Stimulated activated CD8-positive, alpha-beta memory T cell treated with anti-CD3 and anti-CD28 coated beads, Interleukin-15, amount 100 ng/mL, for 24 hours (primary cell): ENCODE measurements at places on chromosomes 11 and 22.

GRCh38 chr11:69394234-69394868 lies 87.1 kb upstream of the LINC01488 start:
- no peak for DNase-seq

DNA sequence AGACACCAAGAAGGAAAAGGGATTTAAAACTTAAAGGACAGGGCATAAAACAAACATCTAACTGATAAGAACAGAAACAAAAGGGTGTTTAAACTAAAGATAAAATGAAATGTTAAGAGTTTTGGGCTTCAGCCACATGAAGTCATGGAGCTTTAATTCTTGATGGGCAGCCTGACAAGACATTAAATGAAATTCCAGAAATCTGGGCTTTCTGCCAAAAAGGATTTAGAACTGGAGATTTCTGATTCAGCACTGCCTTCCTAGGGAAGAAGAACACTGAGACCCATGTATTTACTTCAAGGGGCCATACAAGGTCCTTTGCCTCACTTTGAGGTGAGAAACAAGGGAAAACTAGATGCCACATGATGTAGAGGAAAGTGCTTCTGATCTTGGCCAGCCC lies 355.9 kb upstream of the RAG2 start:
- no peak for DNase-seq

DNA sequence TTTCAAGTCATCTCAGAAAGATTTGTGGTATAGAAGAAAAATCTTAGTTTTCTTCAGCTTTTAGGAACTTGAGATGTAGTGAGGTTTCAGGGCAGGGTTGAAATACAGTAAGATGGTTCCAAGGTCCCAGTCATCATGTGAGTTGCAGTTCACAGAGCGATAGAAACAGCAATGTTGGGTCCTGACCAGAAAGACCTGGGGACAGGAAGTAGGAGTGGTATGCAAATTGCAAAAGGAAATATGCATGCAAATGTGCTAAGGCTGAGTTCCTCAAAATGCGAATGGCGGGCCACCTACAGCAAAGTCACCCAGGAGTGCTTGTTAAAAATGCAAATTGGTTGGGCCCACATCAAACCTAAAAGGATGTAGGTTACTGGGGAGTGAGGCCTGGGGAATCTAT lies 1032.7 kb upstream of the TENM4 start:
- DNase-seq, result no peak

DNA sequence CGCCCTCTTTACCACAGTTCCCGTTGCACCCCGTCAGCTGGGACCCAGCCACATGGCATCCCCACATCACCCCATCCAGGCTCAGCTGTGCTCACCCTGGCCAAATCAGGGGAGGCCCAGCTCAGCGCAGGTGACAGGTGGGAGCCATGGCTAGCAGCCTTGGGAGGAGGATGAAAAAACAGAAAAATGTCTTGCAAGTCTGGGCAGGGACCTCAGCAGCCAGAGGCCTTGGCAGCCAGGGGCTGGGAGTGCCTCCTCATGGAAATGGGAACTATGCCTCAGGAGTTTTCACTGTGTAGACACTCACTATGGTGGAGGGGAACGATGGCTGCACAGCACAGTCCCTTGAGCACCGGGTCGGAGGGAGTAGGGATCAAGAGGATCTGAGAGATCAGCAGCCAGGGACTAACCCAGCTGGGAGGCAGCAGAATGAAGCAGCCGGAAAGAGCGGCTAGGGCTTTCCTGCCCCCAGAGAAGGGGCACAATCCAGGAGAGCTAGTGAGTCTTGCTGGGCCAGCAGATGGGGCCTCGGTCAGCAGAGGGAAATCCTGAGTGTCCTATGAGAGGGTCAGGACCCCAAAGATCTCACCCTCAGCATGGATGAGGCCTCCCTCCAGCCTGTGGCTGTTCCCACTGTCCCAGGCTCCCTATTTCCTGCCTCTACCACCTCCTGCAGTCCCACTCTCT lies 6.2 kb upstream of the FTH1 start:
- no peak for DNase-seq

DNA sequence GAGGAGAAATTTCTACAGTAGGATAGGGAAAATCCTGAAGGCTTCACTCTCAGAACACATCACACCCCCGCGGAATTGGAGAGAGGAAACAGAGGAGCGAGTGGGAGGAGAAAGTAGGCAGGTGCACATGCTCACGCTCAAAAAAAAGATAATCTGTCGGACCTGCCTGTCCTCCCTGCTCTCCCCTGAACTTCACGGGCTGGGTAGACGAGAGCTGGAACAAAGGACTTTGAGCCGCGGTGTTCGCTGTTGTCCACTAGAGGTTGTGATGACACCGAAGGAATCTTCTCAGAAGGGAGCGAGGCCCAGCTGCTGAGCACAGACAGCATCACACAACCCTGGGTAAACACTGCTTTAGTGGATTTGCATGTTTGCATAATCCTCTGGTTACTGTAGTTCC lies 5.0 kb downstream of the SEZ6L start:
- no peak for DNase-seq

DNA sequence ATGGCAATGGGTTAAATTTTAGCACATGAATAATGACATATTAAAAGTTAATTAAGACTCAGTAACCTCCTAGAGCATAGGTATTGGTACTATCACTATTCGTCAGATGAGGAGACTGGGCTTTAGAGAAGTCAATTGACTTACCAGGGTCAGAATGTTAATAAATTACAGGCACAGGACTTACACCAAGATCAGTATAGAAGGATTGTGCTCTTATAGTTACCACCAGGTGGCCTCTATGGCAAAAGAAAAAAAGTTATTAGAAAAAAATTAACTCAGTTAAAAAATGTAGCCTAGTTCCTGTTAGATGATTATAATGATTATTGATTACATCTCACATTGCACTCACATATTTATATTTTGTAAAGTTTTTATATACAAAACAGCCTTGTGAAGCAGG lies 1163.7 kb downstream of the FAM181B start:
- DNase-seq, result no peak

- DNase-seq, result no peak
Observed at GRCh38 chr11:6660712-6661111, 5.1 kb upstream of the DCHS1 start.

GRCh38 chr11:6557761-6558674 lies 45.4 kb downstream of the RRP8 start:
- DNase-seq, result no peak

DNA sequence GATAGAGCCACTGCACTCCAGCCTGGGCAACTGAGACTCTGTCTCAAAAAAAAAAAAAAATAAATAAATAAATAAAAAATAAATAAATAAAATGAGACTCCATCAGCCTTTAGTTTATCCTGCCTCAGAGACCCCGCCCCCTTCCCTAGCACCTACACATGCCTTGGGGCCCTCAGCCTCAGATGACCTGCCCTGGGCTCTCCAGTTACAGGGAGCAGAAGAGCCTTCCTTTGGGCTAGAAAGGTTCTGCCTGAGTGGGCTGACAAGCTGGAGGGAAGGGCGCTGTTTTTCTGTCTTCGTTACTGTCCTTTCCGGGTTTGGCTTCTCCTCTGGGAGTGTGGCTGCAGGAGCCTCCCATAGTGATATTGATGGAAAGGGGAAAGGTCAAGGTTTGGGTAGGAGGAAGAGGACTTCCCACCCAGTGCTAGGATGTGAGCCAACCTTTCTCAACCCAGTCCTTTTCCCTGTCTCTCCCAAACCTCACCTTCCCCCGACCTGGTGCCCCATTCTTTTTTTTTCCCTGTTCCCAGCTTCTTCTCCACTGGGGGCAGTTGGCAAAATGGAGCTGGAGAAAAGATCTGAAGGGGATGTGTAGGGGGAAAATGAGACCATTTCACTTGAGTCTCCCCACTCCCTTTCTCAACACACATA lies 1.5 kb upstream of the SF3B2 start:
- no peak for DNase-seq

GRCh38 chr11:44559207-44559939 lies 6.1 kb upstream of the CD82 start:
- DNase-seq, result no peak

- DNase-seq, result no peak
Observed at GRCh38 chr11:59368238-59369022, 9.7 kb downstream of the OR5AN1 start.

DNA sequence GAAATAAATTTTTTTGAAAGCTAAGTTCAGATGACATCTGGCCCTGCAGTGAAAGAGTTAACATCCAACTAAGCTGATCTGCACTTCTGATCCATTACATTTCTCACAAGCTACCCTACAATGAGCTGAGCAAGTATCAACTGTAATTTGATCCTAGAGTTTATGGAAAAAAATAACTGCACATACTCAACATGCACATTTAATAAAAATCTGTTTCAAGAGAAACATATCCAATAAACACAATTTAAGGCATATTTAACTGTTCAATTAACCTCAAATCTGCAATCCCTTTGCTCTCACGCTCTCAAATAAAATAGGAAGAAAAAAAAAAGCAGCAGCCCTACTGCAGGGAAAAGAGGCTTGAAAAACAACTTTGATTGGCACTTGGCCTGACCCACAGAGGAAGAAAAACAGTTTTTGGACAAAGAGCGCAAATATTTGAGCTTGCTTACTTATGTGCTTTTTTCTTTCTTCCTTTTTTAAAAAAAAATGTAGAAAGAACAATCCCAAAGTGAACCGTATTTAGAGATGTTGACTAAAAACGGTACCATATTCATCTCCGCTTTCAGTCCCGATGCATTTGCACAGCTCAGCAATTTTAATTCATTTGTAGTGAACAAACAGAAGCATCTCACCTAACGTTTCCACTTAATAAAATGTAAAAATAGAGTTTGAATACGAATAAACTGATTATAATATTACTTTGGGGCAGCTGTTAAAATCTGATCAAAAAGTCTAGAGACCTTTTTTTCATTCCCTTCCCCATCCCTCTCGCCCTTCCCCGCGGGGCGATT lies 1.6 kb downstream of the SESN3 start:
- no peak for DNase-seq

GRCh38 chr11:10990160-10990559 lies 132.3 kb upstream of the ZBED5 start:
- no peak for DNase-seq

GRCh38 chr11:45025716-45026492 lies 75.2 kb upstream of the TP53I11 start:
- DNase-seq, result no peak

DNA sequence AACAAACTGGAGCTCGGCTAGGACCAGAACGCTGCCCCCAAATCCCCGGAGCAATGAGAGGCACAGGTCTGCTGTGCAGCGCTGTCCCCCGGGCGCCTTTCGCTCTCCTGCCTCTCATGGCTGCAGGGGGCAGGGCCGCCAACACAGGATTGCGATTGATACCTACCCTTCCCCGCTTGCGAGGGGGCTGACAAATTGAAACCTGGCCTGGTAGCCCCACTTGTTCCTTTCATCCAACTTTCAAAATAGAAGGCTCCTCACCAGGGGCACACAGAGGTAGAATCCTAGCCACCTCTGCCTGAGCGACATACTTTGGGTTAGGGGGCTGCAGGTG lies 642 bp upstream of the CASTOR1 start:
- DNase-seq, result no peak

DNA sequence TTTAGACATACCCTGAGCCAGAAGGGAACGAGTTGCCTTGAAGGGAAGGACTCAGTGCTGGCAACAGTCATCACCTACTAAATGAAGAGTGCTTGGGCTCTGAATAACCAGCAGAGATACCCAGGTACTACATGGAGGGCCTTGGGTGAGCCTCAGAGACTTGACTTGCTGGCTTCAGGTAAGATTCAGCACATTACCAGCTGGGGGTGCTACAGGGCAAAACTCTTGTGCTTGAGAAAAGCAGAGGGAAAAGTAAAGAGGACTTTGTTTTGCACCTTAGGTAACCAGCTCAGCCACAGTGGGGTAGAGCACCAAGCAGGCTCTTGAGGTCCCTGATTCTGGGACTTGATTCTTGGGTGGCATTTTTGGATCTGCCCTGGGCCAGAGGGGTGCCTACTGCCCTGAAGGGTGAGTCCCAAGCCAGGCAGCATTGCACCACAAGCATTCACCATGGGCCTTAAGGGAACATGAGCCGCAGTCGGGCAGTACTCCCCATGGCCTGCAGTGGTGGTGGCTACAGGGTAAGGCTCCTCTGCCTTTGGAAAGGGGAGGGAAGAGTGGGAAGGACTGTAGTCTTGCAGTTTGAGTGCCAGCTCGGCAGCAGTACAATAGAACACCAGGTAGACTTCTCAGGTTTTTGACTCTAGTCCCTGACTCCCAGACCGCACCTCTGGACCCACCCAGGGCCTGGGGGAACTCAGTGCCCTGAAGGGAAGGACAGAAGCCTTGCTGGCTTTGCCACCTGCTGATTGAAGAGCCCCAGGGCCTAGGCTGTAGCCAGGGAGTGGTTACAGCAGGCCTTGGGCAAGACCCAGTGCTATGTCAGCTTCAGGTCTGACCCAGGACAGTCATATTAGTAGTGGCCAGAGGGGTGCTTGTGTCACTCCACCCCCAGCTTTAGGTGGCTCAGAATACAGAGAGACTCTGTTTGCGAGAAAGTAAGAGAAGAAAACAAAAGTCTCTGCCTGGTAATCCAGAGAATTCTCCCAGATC lies 22.7 kb upstream of the PLEKHA7 start:
- DNase-seq, result no peak

DNA sequence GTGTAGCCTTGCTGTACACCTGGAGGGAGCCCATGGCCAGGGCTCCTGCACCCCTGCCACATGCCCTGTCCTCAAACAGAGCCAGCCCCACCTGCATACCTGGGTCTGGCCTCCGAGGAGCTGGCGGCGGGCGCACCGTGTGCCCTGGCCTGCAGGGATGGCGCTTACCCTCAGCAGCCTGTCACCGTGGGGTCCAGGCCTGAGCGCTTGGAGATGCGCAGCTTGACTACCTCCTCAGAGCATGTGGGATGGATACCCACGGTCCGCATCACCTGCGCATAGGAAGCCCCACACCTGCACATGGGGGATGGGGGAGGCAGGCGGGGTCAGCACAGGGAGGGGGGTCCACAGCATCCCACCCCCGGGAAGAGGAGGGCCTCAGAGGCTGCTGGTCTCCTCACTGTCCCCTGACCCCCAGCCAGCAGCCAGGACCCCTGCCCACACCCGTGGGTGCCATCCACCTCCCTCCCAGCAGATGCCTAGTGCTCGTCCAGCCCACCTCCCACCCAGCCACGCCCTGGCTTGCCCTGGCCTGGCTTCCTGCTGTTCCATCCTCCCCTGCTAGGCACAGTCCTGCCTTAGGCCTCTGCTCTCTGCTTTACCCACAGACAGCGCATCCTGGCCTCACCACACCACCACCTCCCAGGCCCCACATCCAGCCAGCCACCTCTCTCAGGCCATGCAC lies 22.4 kb upstream of the GNB1L start:
- DNase-seq, result no peak

- DNase-seq, result no peak
Observed at GRCh38 chr11:32472226-32472625, 36.9 kb upstream of the WT1 start.

DNA sequence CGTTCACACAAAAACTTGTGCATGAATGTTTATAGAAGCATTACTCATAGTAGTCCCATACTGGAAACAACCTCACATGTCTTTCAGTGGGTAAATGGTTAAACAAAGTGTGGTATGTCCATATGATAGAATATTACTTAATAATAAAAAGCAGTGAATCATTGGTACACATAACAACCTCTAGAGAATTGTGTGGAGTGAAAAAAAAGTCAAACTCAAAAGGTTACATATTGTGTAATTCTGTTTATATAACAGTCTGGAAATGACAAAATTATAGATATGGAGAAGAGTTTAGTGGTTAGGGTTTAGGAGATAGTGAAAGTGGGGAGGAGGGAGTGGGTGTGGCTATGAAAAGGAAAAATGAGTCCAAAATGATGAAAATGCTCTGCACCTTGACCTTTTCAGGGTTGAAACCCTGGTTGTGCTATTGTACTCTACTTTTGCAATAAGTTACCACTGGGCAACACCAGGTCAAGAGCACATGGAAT lies 243.4 kb upstream of the DDI1 start:
- no peak for DNase-seq
